ENCODE measurements at places on chromosomes 5 and 9.

DNA sequence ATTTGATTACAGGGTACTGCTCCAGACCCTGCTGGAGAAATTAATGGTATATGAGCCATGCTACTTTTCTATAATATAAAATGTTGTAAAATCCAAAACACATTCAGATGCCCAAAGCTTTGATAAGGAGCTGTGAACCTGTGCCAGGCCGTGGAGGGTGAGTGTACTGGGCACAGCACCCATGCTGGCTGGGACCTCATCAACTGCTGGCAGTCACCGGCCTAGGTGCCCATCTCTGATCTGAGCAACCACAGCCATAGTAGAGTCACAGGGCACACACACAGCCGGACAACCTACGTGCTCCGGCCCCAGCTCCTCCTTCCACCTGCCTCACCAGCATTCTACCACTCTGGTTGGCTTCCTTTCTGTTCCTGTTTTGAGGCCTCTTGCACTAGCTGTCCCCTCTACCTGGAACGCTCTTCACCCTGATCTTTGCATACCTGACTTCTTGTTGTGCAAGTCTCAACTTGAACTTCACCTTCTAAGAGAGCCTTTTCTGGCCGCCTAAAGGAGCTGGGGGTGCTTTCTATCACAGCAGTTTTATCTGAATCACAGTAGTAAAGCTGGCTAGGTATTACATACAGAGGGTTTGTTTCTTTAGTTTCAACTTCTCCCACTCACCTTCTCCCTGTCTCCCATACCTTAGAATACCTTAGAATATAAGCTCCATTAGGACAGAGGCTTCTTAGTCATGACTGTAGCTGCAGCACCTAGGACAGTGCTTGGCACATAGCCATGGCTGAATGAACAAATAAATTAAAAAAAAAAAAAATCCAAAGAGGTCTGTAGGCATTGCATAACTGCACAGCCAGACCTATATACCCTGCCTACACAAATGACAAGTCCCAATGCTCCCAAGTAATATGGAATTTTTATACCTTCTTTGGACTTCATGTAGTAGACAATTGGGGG, 51.7 kb downstream of the MED27 start:
- no peak for DNase-seq

GRCh38 chr5:98839469-98840383, 66.3 kb downstream of the RGMB start:
- no peak for DNase-seq

DNA sequence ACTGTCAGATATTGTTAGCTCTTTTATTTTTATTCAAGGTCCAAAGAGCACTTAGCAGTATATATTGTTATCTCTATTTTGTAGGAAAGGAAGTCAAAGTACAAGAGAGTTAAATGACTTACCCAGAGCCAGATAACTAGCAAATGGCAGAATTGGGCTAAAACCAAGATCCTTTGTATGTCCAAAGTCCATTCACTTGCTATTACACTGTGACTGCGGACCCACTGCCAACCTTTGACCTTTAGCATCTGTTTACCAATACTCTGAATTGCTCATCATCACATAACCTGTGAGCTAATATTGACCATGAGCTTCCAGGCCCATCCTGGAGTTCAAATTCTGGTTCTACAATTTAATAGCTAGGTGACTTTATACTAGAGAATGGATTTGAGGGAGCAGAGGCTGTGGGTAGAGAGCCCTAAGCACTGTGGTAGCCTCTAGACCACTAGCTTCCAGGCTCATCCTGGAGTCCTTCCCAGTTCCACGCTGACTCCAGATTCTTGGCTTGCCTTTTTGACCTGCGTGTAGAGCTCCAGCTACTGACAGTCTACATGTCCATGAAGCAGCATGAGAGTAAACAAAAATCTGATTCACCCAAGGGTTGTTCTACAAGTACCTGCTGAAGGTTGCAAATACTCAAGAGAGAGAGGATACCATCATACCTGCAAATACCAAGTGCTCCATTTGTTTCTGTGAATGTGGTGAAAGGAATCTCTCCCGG, 424.0 kb downstream of the SH3GL2 start:
- no peak for DNase-seq

GRCh38 chr5:133723651-133724366, 111.5 kb upstream of the FSTL4 start:
- no peak for DNase-seq

DNA sequence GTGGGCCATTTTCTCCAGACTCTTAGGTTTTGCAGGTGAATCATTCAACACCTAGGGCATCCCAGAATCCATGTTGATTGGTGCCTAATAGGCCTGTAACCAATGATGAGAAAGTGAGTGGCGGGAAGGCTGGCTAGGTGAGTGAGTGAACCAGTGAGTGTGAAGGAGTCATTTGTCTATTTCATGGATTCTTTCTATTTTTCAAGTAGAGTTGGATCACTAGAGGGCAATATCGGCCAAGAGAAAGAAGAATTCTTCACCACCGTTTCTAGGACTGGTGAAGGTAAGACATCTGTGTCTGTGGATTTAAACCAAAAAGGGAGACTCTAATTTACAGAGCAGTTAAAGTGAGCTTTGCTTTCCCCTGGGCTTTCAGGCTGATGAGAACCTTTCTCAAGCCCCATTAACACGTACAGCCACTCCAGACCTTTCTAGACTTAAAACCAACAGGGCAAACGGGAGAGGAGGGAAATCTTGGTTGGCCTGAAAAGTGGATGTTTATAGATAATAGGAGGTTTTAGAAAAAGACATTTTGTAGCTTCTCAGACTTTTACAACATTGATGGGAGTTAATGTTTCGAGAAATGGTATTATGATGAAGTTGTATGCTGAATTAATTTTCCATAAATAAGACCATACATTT, 114.3 kb upstream of the IL12B start:
- peak; percentile 36 for DNase-seq

DNA sequence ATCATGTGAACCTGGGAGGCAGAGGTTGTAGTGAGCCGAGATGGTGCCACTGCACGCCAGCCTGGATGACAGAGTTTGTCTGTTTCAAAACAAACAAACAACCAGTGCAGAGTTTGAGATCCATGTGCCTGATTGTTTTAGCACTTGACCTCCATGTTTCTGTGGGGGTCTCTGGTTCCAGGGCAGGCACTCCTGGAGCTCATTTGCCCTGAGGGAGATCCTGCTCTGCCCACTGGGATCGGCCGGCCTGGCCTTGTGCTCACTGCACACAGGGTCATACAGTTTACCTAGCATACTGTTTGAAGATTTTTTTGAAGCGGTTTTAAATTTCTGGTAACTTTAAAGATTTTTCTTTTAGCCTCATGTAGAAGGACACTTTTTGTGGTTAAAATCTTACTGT, 78.4 kb downstream of the EHMT1 start:
- no peak for DNase-seq

DNA sequence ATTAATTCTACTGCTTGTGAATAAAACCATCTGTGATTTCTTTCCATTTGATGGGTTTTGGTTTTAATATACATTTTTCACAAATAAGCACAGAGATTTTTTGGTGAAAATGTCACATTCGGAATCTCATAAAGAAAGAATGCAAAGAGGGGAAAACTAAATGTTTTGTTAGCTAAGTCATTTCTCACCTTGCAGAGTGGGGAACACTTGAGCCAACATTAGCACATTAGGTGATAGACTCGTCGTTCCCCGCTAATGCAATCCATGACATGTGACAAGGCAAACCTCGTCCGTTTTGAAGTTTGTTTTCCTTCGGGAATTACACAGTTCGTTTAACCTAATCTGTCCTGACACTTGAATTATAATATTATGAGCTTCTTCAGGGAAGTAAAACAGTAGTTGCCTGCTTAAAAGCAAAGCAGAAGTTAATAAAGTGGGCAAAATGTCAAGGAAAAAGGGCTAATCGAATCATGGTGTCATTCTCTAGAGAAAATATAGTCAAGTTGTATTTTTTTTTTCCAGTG, 95.8 kb upstream of the LMX1B start:
- DNase-seq: no peak

DNA sequence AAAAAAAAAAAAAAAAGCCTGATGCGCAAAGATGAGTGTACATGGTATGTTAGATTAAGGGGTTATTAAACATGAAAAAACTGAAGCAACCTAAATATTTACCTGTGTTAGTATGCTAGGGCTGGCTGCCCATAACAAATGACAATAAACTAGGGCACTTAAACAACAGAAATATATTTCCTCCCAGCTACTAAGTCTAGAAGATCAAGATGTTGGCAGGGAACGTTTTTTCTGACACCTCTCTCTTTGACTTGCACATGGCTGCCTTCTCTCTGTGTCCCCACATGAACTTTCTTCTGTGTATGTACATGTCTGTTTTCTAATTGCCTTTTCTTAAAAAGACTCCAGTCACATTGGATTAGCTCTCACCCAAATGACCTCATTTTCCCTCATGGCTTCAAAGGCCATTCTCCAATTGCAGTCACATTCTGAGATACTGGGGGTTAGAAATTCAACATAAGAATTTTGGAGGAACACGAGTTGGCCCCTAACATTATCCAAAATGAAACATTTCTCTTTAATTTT, 694.5 kb downstream of the CDH9 start:
- DNase-seq: no peak

- no peak for DNase-seq
These were observed 228.9 kb downstream of the SH3GL2 start for GRCh38 chr9:17807613-17808282.

DNA sequence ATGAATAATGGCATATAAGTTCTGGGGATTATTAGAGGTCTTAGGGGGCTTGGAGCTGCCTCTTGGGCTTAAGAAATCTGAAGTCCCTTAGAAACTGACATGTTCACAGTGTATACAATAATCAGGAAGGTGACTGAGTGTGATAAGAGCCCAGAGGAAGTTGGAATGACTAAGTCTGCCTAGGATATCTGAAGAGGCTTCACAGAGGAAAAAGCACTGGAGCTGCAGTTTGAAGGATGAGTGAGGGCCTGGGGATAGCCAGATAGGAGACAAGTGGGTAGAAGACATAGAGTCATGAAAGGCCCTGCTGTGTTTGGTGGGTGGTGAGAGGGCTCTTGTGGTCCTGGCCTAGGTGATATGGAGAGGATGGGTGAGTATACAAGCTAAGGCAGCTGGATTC, 8.8 kb downstream of the NEUROG1 start:
- DNase-seq: no peak

DNA sequence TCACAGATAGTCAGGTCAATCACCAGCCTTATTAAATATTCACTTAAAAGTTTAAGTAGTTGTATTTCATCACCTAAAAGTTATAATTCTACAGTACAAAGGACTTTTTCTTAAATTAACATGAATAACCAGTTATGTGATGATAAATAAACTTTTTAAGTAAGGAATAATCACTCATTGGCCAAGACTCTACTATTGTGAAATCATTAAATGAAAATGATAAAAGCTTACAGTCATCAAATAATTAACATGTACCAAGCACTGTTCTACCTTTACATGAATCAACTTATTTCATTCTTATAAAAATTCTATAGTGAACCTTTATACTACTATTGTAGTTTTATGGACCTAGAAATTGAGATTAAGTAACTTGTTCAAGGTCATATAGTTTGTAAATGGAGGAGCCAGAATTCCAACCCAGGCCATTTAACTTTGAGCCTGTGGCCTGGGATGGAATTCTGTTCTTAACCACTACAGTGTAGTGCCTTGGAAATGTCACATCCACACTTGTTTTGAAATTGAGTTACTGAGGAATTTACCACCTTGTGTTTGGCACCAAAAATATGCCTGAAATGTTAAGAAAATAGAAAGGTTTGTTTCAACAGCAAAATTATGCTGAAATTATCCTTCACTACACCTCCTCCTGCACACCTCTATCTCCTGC, 32.8 kb upstream of the MSANTD3 start:
- no peak for DNase-seq

- no peak for DNase-seq
These were observed 44.1 kb upstream of the PDE4D start for GRCh38 chr5:59937633-59938032.

GRCh38 chr9:95816716-95817115, 58.8 kb upstream of the ERCC6L2 start:
- no peak for DNase-seq

GRCh38 chr5:164002628-164003027, 497.2 kb downstream of the MAT2B start:
- DNase-seq: no peak

- DNase-seq: no peak
These were observed 596.1 kb downstream of the IRX1 start for GRCh38 chr5:4191703-4192102.

DNA sequence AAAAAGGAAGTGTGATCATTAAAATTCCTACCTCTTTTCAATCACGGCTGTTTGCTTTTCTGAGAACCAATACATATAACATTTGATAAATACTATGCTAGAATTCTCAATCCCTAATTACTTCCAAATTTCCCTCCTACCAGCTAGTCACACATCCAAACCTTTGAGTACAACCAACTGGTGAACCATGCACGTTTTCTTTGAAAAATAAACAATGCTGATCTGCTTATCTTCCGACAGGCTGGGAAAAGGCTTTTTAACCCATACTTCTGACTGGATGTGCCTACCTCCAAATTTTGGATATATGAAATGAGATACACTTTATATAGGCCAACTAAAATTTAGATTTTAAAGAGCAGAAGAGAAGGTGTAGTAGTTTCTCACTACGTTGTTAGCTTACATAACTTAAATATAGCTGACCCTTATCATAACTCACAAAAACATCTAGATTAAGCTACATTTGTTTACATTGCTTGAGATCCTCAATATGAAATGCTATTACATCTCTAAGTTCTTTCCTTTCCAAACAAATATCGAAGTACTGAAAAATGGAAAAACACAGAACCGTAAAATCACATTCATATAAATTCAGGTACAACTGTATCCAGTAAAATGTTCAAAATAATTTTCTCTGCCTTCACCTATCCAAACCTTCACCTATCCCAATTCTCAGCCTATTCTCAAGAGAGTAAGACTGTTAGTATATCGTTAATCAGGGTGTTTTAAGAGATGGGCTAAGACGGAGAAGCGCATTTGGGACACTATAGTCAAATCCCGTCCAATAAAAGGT, 2.1 kb downstream of the NR3C1 start:
- DNase-seq: no peak

GRCh38 chr5:111116550-111116949, 24.4 kb downstream of the WDR36 start:
- DNase-seq: peak; percentile 90

- DNase-seq: no peak
These were observed 806 bp upstream of the CDC42SE2 start for GRCh38 chr5:131262953-131263541.

DNA sequence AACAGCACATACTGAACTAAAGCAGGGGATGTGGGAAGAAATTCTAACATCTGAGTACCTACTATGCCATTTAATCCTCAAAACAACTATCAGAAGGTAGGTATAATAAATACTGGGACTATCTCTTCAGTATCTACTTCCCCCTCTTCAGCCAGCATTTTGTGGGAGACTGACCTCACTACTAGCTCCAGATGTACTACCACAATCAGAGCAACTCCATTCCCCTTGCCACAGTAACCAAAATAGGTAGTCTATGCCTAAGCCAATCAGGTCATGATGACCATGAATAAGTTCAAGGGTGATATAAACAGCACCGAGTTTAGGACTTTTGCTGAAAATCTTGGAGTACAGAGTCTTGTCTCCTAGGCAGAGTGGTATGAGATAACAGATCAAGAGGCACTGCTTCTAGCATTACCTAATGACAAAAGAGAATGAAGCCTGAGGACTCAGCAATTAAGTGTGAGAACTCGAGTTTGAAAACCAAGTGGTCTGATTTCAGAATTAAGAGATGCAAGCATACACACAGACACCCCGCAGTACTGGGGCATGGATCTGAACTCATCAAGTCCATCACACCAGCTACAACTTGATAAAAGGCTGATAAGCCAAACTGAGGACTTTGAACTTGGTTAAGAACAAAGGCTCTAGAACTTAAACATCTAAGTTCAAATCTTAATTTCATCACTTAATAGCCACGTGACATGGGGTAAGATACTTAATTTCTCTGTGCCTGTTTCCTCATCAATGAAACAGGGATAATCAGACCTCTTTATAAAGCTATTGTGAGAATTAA, 9.7 kb downstream of the FNIP1 start:
- DNase-seq: no peak

Data from inflammatory macrophage (primary cell).